Activated CD8-positive, alpha-beta T cell treated with anti-CD3 and anti-CD28 coated beads for 36 hours (primary cell): ENCODE measurements at places on chromosomes 7 and 10. TPM values are rescaled to one million over a fixed set of nuclear protein-coding genes. Genes with fewer than 3 reads are reported as not detected.

IL2RA gene
- 874 TPM for total RNA-seq

FAM25C gene
- not detected for total RNA-seq

- DNase-seq: no peak
- no peaks in the 10 kb centered on the region for H3K27me3 ChIP-seq
- peaks cover 14% of the 10 kb centered on the region for H3K4me1 ChIP-seq
- H3K27ac ChIP-seq: peak overlapping the region; percentile 77
- H3K4me3 ChIP-seq: peak overlapping the region; percentile 88
Measured at GRCh38 chr10:124792998-124793352, 1.3 kb upstream of the EEF1AKMT2 start.

- peak; percentile 88 for DNase-seq
- H3K36me3 ChIP-seq: no peaks in the 10 kb centered on the region
- peaks cover 5% of the 10 kb centered on the region for H3K4me1 ChIP-seq
Measured at GRCh38 chr10:73940634-73941221, 29.8 kb downstream of the PLAU start.

DNA sequence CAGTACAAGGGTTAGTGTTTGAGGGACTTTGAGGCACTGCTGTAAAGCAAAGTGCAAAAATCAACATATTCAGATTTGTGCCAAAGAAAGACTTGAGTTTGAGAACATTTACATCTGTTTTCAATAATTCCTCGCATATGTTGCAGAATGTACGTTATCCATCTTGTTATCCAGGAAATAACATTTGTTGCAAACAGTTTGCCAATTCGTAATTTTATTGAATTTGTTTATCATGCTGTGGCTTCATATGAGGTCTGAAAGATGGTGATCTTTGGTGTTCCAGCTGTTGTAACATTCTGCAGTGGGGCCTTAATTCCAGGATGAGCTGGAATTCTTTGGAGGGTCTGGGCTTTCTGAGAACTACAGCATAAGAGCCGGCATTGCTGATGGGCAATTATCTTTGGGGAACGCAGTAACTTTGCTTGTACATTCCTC, 396.2 kb downstream of the LRMDA start:
- H3K4me1 ChIP-seq: no peaks in the 10 kb centered on the region
- H3K27ac ChIP-seq: no peak overlapping the region
- H3K27me3 ChIP-seq: no peaks in the 10 kb centered on the region
- no peak overlapping the region for H3K4me3 ChIP-seq

DNA sequence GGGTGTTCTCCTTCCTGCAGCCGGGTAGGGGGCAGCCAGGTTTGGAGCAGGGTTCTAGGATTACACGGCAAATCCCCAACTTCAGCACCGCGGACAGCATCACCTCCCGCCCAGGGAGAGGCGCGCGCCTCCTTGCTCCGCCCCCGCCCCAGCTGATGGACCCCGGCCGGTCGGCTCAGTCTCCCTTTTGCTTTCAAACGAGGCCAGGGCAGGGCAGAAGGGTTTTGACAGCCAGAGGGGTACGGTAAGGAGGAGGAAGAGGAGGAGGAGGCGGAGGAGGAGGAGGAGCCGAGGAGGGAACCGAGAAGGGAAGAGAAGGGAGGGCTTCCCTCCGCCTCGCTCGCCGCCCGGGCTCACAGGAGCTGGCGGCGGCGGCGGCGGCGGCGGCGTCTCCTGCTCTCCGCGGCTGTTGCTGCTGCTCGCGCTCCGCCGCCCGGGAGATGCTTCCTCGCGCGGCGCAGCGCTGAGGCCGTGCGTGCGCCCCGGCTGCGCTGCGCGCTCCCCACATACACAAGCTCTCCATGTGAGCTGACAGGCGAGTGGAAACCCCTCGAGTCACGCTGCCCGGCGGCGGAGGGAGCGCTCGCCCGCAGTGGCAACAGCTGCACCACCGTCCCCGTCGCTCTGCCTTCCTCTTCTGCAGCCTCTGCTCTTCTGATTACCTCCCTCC, 615 bp upstream of the CNTNAP2 start:
- DNase-seq: peak; percentile 51
- H3K4me1 ChIP-seq: peaks cover 7% of the 10 kb centered on the region
- no peaks in the 10 kb centered on the region for H3K36me3 ChIP-seq
- H3K27me3 ChIP-seq: peaks cover 32% of the 10 kb centered on the region
- peak overlapping the region; percentile 50 for H3K4me3 ChIP-seq
- H3K27ac ChIP-seq: no peak overlapping the region

GRCh38 chr7:152704796-152705384, 28.9 kb upstream of the XRCC2 start:
- H3K27me3 ChIP-seq: peaks cover 2% of the 10 kb centered on the region
- no peak overlapping the region for H3K27ac ChIP-seq
- H3K4me3 ChIP-seq: no peak overlapping the region
- H3K36me3 ChIP-seq: no peaks in the 10 kb centered on the region
- DNase-seq: no peak
- no peaks in the 10 kb centered on the region for H3K4me1 ChIP-seq
